ENCODE measurements at places on chromosomes 11 and 22.

DNA sequence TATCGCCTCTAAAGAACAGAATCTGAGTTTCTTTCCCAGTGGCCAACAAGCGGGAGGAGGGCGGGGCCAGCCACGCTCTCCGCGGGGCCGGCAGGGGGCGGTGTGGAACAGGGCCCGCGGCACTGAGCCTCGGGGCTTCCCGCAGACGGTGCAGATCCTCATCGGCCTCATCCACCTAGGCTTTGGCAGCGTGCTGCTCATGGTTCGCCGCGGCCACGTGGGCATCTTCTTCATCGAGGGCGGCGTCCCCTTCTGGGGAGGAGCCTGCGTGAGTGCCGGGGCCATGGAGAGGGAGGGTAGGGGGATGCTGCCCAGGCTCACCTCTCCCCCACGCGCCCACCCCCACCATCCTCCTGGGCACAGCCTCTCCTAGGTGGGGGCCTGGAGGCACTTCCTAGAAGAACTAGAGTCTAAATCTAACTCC, 10.7 kb downstream of the MS4A15 start:
- DNase-seq = no peak

GRCh38 chr22:31970490-31971444, 26.4 kb downstream of the YWHAH start:
- peak; percentile 78 for DNase-seq

- no peak for DNase-seq
Observed at GRCh38 chr11:46438211-46438610, 46.6 kb upstream of the CHRM4 start.

- no peak for DNase-seq
Observed at GRCh38 chr22:26050079-26050478, 119.2 kb upstream of the SEZ6L start.

DNA sequence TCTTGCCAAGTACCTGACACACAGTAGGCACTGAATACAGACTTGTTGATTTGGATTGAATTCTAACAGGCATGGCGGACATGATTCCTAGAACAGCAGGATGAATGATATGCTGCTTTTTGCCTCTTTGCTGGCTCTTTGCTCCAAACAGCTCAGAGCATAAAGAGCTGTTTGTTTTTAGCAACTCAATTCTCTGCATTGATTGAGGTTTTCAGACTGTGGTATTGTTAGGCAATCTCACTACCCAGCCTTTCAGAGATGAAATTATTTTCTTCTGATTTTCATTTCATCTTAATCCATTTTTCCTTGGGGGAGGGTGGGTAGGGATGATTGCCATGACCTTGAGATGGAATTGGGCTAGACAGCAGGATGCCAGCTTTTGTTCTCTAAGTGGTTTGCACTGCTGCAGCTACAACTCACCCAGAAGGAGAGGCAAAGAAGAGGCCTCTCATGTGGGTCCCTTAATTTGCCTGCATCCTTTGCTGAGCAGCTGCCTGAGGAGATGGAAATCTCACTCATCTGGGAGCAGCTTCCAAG, 20.5 kb downstream of the COA4 start:
- no peak for DNase-seq

GRCh38 chr11:113553915-113554314, 78.7 kb upstream of the DRD2 start:
- DNase-seq = no peak

DNA sequence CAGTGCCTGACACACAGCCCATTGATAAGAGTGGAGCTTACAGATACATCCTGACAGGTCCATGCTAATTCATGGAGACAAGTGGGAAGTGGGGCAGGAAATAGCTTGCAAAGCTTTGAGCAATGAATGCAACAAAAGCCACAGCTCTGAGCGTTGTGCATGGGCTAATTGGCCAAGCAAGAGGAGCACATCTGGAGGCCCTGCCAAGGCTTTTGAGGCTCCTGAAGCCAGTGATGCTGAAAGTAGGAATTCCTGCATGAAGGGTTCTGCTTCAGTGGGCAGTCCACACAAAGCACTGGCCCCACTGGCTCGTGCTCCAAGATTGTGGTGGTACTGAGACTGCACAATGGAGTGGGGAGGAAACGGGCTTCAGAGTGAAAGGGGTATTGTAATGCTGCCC, 103.8 kb upstream of the CSNK2A3 start:
- no peak for DNase-seq

DNA sequence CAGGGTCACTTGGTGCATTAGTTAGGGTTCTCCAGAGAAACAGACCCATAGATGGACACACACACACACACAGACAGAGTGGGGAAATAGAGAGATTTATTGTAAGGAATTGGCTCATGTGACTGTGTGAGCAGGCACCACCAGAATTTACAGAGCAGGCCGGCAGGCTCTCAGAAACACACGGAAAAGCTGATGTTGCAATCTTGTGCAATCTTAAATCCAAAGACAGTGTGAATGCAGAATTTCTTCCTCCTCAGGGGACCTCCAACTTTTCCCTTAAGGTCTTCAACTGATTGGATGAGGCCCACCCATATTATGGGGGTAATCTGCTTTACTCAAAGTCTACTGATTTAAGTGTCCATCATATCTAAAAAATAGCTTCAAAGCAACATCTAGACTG, 49.8 kb downstream of the APIP start:
- DNase-seq = no peak

DNA sequence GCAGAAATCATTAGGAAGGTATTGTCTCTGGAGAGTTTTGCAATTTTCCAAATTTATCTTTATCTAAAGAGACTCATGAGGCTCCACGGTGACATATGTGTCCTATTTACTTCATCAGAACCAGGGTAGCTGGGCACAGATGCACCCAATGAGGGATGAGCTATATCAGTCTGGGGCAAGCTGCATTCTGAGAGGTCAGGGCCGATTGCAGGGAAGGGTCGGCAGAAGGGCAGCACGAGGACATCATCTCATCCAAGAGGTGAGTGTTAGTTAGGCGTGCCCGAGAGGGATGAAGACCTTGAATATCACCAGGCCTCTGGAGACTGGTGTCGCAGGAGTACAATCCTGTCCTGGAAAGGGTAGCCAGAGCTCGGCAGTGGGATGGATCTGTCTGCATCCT, 41.0 kb upstream of the SPON1 start:
- no peak for DNase-seq

- DNase-seq = no peak
Observed at GRCh38 chr11:103528046-103528445, 418.8 kb downstream of the DYNC2H1 start.

DNA sequence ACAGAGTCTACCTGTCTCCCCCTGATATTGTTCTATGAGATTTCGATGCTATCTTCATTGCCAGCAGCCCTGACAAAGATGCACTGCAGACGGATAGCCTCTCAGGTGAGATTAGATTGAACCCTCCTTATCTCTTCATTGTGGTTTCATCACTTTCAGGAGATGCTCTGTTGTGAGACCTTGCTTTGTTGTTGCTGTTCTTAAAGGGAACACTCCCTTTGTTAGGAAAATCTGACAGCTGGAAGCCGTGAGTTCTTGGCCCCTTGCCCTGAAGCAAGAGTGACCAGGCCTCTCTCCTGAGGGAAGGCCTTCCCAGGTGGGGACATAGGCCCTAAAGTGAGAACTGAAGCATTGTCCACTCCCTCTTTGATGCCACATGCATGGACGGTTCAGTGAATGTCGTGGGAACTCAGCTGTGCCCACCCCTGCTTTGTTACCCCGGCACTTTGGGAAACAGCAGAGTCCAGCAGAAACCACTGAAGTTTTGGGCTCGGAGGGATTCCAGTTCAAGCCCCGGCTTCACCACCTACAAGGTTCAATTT, 976.1 kb downstream of the TBC1D22A start:
- no peak for DNase-seq

GRCh38 chr22:26763633-26764361, 106.4 kb downstream of the MIAT start:
- no peak for DNase-seq

GRCh38 chr11:88041679-88042078, 133.6 kb downstream of the RAB38 start:
- DNase-seq = no peak

DNA sequence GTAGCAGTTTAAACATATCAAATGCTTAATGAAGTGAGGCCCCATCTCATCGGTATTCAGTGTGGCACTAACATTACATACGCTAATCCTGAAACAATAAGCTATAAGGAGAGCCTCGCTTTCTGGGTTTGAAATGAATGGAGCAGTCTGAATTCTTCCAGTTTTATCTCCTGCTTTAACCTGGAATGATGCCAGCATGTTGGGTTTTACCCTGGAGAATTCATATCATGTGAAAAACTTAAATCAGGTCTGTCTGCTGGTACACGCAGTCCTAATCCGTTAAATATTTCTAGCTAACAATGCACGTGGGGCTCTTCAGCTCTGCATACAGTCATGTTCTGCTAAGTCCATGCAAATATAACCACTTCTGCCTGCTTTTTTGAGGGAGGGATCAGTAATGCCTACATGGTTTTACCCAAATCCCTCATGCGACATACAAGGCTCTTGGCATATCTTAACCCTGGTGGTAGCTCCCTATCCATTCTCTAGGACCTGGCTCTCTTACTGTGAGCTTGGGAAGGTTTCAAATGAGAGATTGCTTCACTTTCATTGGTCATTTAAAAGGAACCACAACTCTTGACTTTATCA, 92.7 kb downstream of the COMMD9 start:
- DNase-seq = no peak

DNA sequence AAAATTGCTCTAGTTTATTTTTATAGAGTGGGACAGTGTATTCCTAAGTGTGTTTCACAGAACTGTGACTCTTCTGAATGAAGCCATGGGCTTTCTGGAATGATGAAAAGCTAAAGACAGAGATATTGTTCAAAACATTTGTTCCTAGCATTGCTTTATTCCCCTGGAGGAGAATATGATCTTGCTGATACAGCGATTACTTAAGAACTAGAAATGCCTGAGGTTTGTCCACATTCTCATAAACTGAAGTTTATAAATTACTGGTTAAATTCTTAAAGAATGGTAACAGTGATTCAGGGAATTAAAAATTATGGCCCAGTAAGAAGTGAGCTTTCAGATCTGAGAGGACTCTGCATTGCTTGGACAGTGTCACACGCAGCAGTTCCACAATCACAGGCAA, 690.3 kb downstream of the FAM181B start:
- no peak for DNase-seq

- DNase-seq = no peak
Observed at GRCh38 chr22:40415531-40416266, 45.3 kb downstream of the SGSM3 start.

GRCh38 chr11:21564095-21564494, 628.8 kb upstream of the ANO5 start:
- no peak for DNase-seq

DNA sequence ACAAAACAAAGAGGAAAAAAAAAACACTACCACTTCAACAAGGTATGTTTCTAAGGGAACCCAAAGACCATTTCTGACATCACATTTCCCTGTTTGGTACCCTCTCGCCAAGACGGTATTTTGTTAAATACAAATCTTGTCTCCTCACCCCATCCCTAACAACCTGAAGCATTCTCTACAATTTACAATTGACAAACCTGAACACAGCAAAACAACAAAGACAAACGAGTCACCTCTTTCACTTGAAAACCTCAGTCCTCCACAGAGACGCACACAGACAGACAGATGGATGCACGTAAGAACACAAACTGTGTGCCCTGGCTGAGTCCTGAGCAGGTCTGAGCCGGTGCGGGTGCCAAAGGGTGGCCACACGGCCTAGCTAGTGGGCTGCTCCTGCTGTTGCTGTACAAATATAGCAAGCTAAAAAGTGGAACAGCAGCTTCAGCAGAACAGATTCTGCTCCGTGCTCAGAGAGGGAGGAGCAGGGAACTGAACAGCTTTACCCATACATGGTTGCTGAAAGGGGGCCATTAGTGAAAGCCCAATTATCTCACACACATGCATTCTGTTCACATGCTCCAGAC, 28.5 kb downstream of the CELF1 start:
- DNase-seq = no peak

- DNase-seq = peak; percentile 78
Observed at GRCh38 chr11:44094260-44094868, 1.1 kb upstream of the EXT2 start.

DNA sequence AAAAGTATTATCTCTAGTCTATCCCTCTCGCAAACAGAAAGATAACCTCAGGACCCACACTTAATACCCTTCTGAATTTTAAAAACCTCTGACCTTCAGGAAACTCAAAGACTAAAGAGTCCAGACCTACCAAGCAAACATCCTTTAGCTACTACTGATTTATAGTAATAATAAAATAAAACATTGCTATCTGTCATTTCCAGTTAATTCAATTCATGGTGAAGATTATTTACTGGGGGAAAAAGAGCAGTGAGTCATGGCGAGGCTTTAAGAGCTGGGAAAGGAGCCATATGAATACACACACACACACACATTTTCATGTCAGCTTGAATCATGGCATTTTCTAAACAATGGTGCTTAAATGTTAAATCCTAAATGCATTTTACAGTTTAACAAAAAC, 87.1 kb downstream of the FAM76B start:
- DNase-seq = no peak

GRCh38 chr11:31960126-31960525, 130.7 kb upstream of the RCN1 start:
- no peak for DNase-seq

DNA sequence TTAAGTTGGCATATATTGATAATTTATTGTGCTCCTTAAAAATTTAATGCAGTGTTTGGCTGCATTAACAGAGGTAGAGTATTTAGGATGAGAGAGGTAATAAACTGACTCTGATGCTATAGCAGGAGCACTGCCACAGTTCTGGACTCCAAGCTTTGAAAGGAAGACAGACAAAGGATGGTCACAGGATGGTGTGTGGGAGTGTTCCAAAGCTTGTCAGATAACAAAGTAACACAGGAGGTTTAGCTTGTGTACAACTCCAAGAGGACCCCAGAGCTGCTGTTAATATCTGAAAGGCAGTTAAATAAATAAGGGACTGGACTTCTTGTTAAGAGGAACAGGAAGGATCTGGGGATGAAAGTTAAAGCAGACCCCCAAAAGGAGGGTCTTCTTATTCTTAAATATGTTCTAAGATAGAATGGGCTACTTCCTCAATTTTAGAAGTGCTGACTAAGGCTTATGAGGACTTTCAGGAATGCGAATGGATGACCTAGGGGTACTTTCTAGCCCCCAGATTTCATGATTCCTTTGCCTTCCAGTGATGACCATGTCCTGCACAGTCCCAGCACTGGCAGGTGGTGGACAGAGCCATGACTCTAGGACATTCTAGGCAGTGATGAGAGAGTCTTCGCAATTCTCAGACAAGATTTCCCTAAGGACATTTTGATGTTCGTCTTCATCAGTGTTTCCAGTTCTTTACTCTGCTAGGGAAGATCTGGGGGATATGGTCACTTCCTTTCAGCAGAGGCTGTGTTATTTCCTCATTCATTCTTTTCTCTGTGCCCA, 149.1 kb upstream of the RASSF10 start:
- no peak for DNase-seq

DNA sequence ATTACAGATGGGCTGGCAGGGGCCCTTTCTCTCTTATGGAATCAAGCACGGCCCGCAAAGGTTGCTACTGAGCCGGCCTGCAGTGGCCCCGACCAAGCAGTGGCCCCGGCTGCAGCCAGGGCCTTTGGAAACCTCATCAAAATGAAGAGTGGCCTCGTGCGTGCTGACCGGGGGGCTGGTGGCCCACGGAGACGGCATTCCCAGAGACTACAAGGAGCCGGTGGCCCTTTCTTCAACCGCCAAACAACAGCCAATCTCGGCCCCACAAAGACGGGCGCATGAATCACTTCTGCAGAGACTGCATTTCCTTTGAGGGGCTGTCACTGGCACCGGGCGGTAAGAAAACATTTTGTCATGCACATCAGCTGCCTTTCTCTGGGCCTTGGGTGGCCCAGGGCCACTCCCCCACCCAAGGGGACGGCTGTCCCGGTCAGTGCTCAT, 43.1 kb upstream of the FGF3 start:
- DNase-seq = no peak

All from stimulated activated CD4-positive, alpha-beta T cell treated with anti-CD3 and anti-CD28 coated beads, Interleukin-15, amount 100 ng/mL, for 48 hours (primary cell).